ENCODE measurements at places on chromosomes 7 and 10. TPM values are rescaled to one million over a fixed set of nuclear protein-coding genes. Genes with fewer than 3 reads are reported as not detected.

The CTTNBP2 gene
- not detected for total RNA-seq

- no peak for DNase-seq
Measured at GRCh38 chr10:21532694-21533466, 1.2 kb upstream of the MLLT10 start.

DNA sequence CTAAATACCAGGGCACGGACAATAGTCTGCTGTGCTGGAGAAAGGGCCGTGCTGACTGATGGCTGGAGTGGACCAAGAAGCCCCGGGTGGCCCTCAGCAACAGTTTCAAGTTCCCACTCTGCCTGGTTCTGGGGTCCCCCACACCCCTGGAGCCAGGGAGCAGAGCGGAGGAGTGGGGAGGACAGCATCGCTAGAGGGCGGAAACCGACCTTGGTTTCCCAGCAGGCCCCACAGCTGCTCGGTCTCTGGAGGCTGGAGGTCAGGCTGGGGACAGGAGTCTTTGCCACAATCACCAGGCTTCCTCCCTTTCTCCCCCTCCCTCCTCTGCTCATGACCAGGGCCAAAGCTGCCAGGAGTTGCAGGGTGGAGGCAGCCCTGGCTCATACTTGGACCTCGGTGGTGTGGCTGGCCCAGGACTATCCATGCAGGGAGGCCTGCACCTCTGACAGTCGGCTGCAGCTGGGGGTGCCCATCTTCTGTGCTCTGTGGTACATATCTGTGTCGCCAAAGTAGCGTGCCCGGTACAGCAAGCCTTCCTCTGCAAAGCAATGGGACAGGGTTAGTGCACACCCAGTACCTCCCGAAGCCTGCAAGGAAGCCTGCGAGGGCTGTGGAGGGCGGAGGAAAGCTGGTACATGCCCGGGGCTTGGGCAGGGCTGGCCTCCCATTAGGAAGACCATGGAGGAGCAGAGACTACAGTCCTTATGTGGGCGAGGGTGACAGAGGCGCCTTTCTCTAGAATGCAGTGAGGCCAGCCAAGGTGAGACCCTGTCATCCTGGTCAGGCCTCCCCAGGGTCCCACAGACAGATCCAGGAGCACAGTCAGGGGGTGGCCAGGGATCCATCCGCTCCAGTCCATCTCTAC is 19.1 kb downstream of the DNAJB12 start:
- no peak for DNase-seq

GRCh38 chr10:11705722-11706121 is 36.5 kb upstream of the ECHDC3 start:
- DNase-seq, result no peak

DNA sequence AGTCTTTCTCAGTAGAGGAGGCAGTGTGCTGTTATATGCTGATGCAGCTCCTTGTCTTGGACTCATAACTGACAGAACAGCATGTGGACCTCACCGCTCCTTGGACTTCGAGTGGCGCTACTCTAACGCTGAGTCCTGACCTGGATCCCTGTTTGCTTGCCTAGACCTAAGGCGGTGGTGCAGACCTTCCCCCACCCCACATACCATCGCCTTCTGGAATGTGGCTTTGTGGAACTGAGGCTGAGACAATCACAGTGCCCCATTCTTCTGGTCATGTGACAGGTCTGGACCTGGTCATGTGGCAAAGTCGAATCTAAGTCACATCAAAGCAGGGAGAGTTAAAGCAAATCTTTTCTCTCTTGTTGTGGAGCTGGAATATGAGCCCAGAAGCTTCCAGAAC is 190.7 kb upstream of the MKI67 start:
- DNase-seq, result no peak

GRCh38 chr7:151539088-151539671 is 19.5 kb upstream of the RHEB start:
- DNase-seq, result no peak

The ANLN gene
- not detected for total RNA-seq
